ENCODE measurements at places on chromosomes 16 and 17.

DNA sequence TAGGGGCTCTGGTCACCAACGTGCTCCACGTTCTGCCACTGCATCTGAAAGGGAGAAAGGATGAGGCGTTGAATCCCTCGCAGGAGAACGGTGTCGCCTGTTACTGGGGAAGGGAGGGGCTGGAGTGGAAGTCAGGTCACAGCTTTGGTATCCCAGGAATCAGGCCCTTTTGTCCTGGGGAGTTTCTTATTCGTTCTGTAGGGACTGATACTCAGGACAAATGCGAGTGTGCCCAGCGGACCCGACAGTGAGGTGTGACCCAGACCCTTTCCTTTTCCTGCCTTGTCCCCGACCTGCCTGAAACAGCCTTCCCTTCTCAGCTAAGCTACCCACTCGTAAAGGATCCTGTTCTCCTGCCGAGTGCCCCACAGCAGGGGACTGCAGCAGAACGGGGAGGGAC is 177.5 kb downstream of the VPS53 start:
- DNase-seq = no peak

DNA sequence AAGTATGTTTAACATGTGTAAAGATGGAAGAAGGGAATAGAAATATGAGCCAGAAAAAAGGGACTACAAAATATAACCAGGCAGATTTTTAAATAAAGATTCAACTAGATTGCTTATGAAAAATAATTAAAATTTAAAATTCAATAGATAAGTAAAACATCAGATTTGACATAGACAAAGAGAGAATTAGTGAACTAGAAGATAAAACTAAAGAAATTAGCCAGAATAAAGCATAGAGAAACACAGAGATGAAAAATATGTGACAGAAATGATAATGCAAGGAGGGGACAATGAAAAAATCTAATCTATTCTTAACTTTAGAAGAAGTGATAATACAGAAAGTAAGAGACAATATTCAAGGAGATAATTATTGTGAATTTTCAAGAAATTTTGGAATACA is 222.6 kb upstream of the PMFBP1 start:
- DNase-seq = no peak

DNA sequence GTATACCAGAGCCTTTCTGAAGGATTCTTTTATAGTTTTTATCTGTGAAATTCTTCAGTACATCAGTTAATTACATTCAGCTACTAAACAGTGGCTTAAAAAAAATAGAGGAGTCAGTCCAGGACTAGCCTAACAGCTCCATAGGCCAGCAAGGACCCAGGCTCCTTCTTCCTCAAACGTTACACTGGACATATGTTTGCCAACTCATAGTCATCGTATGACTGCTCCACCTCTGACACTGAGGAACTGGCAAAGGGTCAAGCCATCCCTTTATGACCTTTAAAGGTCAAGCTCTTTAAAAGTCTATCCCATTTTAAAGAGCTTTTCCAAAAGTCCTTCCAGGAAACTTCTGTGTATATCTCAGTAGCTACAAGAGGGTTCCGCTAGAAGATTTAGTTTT is 36.6 kb downstream of the PHLPP2 start:
- DNase-seq = no peak

- DNase-seq = no peak
Measured at GRCh38 chr17:33045216-33045615, 53.6 kb downstream of the SPACA3 start.

GRCh38 chr17:77973953-77974352 is 15.4 kb downstream of the TNRC6C start:
- no peak for DNase-seq

Measured in RWPE1 (cell line).